Lung (tissue), 17 donors: ENCODE measurements at places on chromosomes 7 and 10. TPM values are rescaled to one million over a fixed set of nuclear protein-coding genes. Genes with fewer than 3 reads are reported as not detected.
A peak's percentile ranks its signal among the peaks of the same experiment; 100 is the strongest.

- peak; percentile 82 for DNase-seq
These were observed 117.6 kb upstream of the FAM204A start for GRCh38 chr10:118459642-118460193.

GRCh38 chr7:111413739-111414138, 148.6 kb downstream of the IMMP2L start:
- no peak for DNase-seq

NPC1L1 gene
- 0.48 TPM for total RNA-seq

GRCh38 chr7:87735360-87735759, 107.2 kb downstream of the RUNDC3B start:
- no peak for DNase-seq

DNA sequence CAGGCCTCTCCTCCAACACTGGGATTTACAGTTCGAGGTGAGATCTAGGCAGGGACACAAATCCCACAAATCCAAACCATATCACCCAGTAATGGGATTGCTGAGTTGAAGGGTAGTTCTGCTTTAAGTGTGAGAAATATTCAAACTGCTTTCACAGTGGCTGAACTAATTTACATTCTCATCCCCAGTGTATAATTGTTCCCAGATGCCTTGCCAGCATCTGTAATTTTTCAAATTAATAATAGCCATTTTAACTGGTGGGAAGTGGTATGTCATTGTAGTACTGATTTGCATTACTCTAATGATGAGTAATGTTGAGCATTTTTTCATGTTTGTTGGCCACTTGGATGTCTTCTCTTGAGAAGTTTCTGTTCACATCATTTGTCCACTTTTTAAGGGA, 592.8 kb upstream of the GRM3 start:
- DNase-seq = no peak

GRCh38 chr10:43461950-43462349, 25.0 kb downstream of the ZNF487 start:
- DNase-seq = peak; percentile 87

CEP41 gene
- 15.3 TPM for total RNA-seq

DNA sequence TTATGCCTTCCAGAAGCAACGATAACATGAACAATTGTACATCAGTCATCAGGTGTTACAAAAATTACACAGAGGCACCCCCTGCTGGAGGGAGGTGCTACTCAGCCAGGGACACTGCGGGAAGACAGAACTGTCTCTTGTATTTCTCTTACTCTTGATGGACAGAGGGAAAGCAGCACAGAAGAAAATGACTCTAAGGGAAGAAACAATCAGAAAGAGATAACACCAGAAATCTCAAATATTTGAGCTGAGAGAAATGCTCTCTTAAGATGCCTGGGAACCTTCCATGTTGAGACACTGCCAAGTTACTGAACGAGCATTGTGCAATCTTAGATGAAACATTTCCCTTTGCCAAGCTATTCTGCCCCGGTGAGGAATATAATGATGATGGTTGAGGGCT, 227.6 kb upstream of the NPSR1 start:
- DNase-seq = peak; percentile 14

TMEM176A gene
- 18.3 TPM for total RNA-seq

DNA sequence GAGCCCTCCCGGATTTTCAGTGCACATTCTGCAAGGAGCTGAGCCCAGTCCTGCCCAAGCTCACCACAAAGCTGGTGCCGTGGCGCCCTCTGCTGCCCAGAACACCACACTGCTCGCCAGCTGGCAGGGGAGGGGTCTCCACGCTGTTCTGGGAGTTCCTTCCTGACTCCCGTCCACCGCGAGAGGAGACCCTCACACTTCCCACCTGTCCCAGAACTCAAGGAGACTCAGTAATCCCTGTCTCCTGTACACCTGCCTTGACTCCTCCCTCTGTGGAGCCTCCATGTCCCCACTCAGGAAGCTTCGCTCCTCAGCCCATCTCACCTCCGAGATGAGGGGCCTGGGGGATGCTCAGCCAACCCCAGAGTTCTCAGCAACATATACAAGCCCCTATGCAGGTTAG, 11.3 kb downstream of the C10orf105 start:
- peak; percentile 58 for DNase-seq

PLA2G12B gene
- 2.0 TPM for total RNA-seq

GRCh38 chr10:125029584-125030242, 87.8 kb downstream of the ZRANB1 start:
- DNase-seq = no peak

DNA sequence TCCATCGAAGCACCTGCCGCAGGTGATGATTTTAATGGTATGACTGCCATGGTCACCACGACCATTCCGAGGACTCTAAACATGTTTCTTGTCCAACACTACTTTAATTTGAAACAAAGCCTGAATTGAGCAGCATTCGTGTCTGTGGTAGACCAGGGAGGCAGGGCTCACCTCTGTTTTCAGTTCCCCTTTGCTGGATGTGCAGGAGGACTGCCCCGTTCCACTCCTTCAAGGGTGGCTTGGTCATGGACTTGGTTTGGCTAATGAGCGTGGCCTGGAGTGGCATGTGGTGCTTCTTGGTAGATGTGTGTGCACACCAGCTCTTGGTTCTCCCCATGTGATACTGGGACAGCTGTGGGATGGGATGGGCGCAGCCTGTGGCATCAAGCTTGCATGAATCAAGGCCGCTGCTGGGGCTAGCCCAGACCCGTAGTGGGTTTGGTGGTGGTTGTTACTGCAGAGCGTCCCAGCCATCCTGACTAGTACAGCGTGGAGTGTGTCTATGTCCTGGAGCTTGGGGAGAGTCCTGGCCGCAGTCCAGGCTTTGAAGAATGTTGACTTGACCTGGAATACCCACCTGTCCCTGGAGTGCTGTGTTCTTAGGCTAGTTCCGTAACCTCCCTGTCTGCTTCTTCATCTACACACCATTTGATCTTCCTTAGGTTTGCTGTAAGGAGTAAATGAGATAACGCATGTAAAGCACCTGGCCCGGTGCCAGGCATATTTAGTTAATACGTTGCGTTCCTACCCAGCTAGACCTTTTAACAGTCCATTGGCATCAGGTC, 34.8 kb downstream of the MGMT start:
- peak; percentile 14 for DNase-seq

- DNase-seq = no peak
These were observed 1.3 kb downstream of the VSIR start for GRCh38 chr10:71771821-71772617.

GRCh38 chr10:7515439-7515838, 104.6 kb upstream of the SFMBT2 start:
- DNase-seq = no peak

DNA sequence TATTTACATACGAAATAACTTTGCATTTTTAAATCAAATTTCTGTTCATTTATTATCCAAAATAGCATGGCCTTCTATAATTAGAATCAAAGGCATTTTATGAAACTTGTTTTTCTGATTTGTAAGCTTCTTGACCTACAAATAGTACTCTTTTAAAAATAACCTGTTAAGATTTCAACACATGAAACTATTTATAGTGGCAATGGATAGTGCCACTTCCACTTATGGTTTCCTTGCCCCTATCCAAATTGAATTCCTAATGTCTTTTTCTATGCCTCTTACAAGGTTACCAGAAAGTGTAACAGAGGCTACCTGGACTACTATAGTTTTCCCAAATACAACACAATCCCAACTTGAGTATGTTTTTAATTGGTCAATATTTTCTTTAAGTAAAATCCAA, 263.5 kb downstream of the SEMA3D start:
- DNase-seq = no peak

DNA sequence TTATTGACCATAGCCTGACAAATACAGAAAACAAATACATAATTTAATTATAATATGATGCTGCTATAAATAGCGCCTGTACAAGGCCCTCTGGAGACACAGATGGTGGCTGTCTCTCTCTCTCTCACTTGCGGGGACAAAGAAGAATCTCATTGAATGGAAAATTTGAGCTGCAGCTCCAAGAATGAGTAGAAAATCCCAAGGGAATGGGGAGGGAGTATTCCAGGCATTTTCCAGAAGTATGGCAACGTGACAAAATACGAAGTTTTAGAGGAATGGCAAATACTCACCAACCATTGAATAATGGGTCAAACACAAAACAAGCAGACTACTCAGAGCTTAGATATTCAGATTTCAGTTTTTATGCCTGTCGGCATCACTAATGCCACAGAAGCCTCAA, 179.9 kb downstream of the NRP1 start:
- DNase-seq = no peak

- DNase-seq = no peak
These were observed 4.7 kb downstream of the RBM20 start for GRCh38 chr10:110648692-110649346.

DNA sequence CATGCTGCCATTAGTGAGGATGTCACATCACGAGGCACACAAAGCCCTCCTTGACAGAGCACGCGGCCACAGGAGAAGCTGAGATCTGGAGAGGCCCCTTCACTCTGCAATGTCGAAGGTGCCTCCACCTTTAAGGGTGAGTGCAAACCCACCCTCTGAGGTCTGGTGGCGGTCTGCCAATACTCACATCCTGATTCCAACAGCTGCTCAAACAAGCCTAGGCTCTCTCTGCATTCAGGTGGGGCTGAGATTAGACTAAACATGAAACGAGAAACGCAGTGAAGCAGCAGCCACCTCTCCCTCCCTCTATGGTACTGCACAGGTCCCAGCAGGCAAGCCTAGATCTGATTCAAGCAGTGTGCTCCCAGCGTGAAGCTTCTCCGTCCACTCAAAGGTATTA, 151.8 kb downstream of the TCERG1L start:
- DNase-seq = no peak

DNA sequence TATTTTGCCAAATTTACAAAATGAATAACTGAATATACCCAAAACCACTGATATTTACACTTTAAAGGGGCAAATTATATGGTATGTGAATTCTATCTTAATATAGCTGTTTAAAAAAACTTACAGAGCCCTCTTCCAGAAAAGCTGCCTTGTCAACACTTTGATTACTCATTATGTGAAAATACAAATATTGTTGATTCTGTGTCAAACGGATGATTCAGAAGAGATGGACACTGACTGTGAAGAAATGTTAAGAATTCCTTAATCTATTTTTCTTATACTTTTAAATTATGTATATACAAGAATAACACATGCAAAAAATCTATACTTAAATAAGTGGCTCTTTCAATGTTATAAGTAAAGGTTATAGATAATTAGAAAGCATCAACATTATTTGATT, 41.5 kb downstream of the SMURF1 start:
- no peak for DNase-seq

ADAM8 gene
- total RNA-seq = 21.7 TPM

DNA sequence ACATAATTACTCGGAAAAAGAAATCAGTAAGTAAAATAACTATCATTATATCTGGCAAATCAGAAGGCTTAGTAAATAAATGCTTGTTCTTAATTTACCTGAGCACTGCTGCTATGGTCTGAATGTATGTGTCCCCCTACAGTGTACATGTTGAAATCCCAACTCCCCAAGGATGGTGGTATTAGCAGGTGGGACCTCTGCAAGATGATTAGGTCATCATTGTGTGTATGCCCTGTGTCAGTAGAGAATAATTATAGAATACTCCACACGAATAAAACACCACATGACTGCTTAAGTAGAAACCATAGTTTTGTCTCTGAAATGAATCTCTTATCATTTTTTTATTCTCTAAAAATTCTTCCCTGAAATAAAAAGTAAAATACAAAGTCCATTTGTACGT, 101.6 kb downstream of the RNF133 start:
- no peak for DNase-seq

- DNase-seq = no peak
These were observed 111.3 kb downstream of the FRMD4A start for GRCh38 chr10:14219411-14219810.

- no peak for DNase-seq
These were observed 11.1 kb downstream of the LRRN3 start for GRCh38 chr7:111101856-111102646.

SPDYE9 gene
- not detected for total RNA-seq

DNA sequence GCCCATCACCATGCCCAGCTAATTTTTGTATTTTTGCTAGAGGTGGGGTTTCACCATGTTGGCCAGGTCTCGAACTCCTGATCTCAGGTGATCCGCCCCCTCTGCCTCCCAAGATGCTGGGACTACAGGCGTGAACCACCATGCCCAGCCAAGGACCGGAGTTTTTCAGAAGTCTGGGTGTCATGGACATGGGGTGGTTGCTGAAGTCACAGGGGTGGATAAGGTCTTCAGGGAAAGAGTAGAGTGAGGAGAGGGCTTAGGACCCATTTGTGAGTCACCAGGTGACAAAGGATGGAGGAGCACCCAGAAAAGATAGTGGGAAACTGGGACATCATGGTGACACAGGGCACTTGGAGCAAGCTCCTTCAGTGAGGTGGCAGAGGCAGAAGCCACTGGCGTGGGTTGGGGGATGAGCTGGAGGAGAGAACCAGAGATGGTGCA, 2.8 kb upstream of the GPRIN2 start:
- no peak for DNase-seq

BICC1 gene
- 9.1 TPM for total RNA-seq

DNA sequence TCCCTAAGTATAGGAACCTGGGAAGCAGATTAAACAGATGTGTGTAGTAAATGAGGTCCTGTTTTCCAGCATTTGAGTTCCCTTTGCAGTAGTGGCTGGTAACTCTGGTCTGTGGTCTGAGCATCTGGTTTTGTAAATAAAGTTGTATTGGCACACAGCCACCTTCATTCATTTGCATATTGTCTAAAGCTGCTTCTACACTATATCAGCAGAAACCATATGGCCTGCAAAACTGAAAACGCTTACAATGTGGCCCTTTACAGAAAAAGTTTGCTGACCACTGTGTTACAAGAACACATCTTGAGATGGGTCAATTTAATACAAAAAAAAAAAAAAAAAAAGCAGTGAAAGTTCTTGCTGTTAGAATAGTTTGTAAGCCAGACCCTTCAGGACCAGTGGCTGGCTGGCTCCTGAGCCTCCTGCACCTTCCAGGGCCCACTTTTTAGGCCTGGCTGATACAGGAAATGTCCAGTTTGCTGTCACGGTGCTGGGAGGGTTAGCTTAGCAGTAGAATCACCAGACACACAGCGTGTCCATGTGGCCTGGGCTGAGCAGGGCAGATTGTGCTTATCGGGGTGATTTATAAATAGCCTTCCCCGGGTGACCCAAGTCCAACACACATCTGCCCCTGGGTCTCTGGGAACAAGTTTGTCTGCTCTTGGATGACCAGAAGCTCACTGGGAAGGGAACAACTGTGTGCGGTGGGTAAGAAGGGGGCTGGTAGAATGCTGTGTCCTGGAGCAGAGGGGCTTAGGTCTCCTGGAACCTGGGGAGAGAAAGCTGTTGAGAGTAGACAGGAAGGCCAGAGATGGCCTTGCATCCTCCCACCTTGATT, 1.4 kb downstream of the C10orf71 start:
- peak; percentile 21 for DNase-seq
